ENCODE measurements at places on chromosomes 4 and X. TPM values are rescaled to one million over a fixed set of nuclear protein-coding genes. Genes with fewer than 3 reads are reported as not detected.

DNA sequence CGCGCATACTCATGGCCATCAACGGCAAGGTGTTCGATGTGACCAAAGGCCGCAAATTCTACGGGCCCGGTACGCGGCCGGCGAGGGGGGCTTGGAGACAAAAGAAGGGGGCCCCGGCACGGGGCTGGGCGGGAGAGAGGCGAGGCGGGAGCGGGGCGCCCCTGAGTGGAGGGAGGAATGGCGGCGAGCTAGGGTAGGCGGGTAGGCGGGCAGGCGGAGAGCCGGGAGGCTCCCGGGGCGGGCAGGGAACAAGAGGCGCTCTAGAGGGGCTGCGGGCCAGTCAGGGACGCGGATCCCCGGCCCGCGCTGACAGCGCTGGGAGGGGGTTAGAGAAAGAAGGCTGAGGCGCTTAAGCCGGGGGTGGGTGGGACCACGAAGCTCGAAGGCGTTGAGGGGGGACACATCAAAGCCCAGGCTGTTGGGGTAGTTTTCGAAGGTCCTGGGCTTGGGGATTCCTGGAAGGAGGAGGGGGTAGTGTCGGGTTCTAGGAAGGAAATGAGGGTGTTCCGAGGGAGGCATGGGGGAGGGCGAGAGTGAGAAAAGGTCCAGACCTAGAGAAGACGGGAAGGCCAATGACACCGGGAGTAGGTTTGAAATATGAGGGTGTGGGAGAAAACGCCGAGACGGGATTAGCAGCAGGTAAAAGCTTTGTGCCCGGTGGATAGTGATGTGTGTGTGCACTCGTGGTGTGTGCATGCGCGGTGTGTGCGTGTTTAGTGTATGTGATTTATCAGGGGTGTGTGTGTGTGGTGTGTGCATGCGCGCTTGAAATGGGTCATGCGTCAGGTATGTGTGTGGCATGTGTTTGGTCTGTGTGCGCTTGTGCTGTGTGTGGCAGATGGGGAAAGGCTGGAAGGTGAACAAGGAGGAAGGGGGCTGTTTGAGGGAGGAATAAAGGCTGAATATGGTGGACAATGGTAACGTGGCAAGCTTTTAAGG lies 807 bp downstream of the PGRMC1 start:
- DNase-seq = no peak

GRCh38 chr4:83591056-83591455 lies 55.1 kb downstream of the GPAT3 start:
- DNase-seq = no peak

GRCh38 chr4:7647600-7648543 lies 213.1 kb upstream of the PSAPL1 start:
- no peak for DNase-seq

- DNase-seq = no peak
Observed at GRCh38 chr4:10140866-10141759, 24.5 kb upstream of the WDR1 start.

GRCh38 chr4:79174490-79175252 lies 151.2 kb downstream of the NAA11 start:
- no peak for DNase-seq

The SLIT2 gene
- 48.1 TPM for polyA plus RNA-seq

- DNase-seq = no peak
Observed at GRCh38 chr4:10212400-10212799, 95.8 kb upstream of the WDR1 start.

The NRK gene
- polyA plus RNA-seq = 17.5 TPM

GRCh38 chr4:32661229-32661628 lies 1941.1 kb downstream of the PCDH7 start:
- DNase-seq = no peak

- no peak for DNase-seq
Observed at GRCh38 chrX:134184936-134185335, 52.0 kb upstream of the CCDC160 start.

DNA sequence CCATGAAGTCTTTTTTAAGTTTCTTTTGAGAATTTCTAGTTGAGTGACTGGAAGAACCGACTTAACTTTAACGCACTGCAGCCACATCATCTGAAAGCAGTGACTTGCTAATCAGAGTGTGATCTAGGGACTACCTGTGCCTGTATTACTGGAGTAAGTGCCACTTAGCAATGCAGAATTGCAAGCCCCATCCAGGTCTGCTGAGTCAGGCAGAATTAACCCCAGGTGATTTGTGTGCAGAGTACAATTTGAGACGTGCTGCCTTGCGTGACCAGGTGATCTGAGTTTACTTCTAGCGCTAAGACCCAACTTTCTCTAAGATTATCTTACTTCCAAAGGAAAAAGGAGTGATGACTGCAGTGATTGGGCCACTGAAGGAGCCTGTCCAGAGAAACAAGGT lies 85.3 kb downstream of the CLCN4 start:
- no peak for DNase-seq

The NDNF gene
- 63.0 TPM for polyA plus RNA-seq

GRCh38 chrX:136728393-136728792 lies 52.3 kb downstream of the ARHGEF6 start:
- DNase-seq = no peak

GRCh38 chrX:46179748-46180147 lies 365.5 kb downstream of the ZNF674 start:
- no peak for DNase-seq

DNA sequence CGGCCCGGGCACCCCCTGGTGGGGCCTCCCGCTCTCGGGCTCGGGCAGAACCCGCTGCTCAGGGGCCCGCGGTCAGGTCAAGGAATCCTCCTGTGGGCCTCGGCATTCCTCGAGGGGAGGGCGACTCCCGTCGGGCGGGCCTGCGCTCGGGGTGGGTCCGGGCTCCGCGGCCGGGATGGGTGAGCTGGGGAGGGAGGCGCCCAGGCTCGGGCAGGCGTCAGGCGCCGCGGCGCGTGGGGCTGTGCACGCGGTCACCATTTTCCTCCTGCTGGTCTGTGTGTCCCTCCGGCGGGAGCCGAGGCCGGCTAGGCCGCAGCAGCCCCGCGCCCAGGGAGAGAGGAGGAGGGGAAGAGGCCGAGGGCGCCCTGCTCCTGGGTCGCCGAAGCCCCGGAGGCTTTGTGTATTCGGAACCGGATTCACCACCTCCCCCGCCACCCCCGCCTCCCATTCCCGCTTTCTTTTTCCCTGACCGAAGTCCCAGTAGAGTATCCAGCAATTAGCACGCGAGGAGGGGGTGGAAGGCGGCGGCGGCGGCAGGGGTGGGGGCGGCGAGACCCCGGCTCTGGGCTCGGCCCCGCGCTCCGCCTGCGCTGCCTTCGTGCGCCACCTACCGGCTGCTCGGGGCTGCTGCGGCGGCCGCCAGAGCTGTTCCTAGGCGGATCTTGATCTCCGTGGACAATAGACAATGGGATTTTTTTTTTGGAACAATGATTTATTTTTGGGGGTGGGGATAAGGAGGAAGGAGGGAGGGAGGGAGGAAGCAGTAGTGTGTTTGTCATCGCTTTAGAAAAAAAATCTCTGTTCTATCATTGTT lies 99.0 kb upstream of the MAML3 start:
- peak; percentile 68 for DNase-seq

The NLGN3 gene
- polyA plus RNA-seq = 4.9 TPM

The SLC25A6 gene
- 722 TPM for polyA plus RNA-seq

The SLC6A14 gene
- polyA plus RNA-seq = 0.09 TPM

- no peak for DNase-seq
Observed at GRCh38 chr4:25654971-25655963, at the start of gene SLC34A2. TSS of gene SLC34A2 (plus strand) at chr4:25655851. CDS start at chr4:25662501, 6,650 bp downstream.

The DAPP1 gene
- polyA plus RNA-seq = 1.3 TPM

- DNase-seq = no peak
Observed at GRCh38 chrX:150607201-150607600, 38.8 kb downstream of the MTM1 start.

The CXCL11 gene
- 0.38 TPM for polyA plus RNA-seq

DNA sequence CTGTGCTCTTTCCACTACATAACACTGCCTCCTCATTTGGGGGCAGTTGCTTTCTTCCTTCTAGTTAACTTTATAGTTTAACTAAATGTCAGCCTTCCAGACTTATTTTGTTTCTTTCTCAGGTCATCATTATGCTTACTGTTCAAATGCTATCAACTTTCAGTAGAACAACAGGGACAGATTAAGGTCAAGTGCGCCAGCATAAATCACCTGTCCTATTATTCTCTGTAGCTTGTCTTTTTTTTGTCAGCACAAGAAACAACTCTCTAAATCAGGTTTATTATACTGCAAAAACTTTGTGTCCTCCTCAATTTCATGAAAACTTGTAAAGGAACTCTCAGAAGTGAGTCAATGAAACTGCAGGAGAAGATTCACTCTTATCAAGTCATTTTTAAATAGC lies 19.6 kb downstream of the SPANXA2 start:
- DNase-seq = peak; percentile 23

- no peak for DNase-seq
Observed at GRCh38 chr4:73855406-73855805, 2.3 kb downstream of the PF4V1 start.

The ADH1B gene
- polyA plus RNA-seq = 28.9 TPM

DNA sequence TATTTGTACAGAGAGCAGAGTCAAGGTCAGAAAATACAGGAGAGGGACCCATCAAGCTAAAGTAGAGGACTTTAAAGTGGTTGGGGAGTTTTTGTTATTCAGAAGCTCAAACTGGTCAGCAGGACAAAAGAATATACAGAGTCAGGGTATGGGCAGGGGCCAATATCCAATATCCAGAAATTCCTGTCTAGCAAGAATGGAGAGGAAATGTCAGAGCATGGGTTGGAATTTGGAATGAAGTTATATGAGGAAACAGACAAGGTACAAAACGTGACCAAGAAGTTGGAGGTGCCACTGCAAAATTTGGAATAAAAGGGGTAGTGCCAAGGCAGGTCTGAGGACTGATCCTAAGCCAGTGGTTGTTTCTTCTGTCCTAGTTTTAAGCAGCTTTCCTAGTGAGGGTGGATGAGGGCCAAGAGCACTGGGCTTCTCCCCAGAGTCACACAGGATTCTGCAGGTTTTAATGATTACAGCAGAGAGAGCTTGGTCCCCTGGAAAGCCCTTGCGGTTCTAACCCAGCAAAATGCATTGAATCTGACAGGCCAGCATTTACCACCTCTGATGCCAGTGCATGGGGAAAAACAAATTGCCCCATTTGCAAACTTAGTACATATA lies 304.7 kb upstream of the FTHL17 start:
- no peak for DNase-seq

DNA sequence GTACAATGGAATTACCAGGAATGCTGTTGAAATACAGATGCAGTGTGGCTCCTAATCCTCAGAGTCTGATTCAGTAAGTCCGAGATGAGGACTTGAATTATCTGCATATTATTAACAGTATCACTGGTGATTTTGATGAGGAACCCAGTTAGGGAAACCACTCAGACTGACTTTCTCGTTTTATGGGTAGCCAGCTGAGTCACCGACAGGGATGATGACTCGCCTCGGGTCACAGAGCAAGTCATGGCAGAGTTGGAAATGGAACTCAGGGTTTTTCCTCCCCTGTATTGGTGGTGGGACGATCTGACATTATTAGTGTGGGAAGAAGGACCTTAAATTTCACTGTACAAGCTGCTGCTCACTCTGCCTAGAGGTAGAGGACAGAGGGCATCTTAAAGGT lies 51.3 kb downstream of the RTL9 start:
- no peak for DNase-seq

The GABRG1 gene
- 0.07 TPM for polyA plus RNA-seq

GRCh38 chr4:76585897-76586360 lies 150.9 kb downstream of the SHROOM3 start:
- DNase-seq = no peak

- no peak for DNase-seq
Observed at GRCh38 chr4:174256277-174256713, 27.2 kb downstream of the FBXO8 start.

The CT47B1 gene
- not detected for polyA plus RNA-seq

The CENPVL3 gene
- 1.2 TPM for polyA plus RNA-seq

GRCh38 chrX:79290596-79290995 lies 76.5 kb downstream of the ITM2A start:
- DNase-seq = no peak

The SYP gene
- polyA plus RNA-seq = 3.4 TPM

- no peak for DNase-seq
Observed at GRCh38 chr4:1985780-1986577, 22.8 kb downstream of the NELFA start.

- no peak for DNase-seq
Observed at GRCh38 chr4:13528821-13529127, 15.5 kb downstream of the NKX3-2 start.

The ZNF718 gene
- polyA plus RNA-seq = 11.5 TPM

DNA sequence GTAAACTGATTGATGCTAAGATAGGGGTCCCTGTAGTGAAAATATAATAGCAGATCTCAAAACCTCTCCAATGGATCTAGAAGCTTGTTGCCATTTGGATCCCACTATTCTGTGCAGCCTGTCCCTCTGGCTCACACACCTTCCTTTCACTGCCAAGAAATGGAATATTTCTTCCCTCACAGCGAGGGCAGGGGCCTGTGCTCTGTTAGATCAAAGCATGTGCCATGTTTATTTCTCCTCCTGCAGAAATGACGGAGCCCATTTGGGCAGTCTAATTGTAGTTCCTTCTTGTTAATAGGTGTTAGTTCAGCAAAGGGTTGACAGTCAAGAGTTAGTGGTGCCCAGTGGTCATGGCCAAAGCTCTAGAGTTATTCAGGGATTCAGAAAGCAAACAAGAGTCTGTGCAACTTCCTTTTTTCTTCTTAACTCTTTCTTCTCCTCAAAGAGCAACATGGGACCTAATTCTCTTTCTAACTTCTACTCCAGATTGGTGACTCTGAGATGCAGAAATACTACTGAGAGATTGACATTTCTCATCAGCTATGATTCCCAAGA lies 106.8 kb downstream of the STOX2 start:
- no peak for DNase-seq

GRCh38 chr4:7432531-7433375 lies 2.0 kb downstream of the PSAPL1 start:
- no peak for DNase-seq

DNA sequence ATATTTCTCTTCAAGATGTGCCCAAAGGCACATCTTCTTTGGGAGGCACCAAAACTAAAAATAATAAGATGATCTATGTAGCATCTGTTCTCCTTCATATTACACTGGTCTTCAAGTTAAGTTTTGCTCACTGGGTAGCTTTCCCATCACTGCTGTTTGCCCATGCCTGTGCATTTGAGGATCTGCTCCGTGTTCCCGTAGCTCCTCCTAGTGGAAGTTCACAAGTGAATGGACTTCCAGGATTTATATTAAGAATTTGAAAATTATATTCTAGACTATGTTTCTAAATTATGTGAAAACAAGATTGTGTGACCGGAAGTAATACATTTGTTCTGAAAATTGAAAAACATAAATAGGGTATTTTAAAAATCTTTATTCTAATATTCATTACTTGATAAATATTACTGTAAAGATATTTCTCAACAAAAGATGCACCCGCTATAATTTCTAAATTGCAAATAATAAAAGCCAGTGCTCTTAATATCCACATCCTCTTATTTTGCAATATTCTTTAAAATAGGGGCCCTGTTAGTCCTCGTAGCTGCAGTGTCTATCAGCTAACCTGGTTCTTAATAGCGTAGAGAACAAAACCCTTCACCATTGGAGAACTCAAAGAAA lies 147.7 kb downstream of the RBM46 start:
- DNase-seq = no peak

- DNase-seq = peak; percentile 10
Observed at GRCh38 chrX:106481341-106481740, 130.4 kb upstream of the RADX start.

- DNase-seq = no peak
Observed at GRCh38 chr4:152961014-152961772, 25.1 kb downstream of the FHDC1 start.

- DNase-seq = no peak
Observed at GRCh38 chrX:149313871-149314371, 191.2 kb downstream of the IDS start.

- no peak for DNase-seq
Observed at GRCh38 chr4:106818764-106819163, 217.3 kb downstream of the DKK2 start.

The TMEM144 gene
- 4.1 TPM for polyA plus RNA-seq

Measured in left renal cortex interstitium (tissue), 4 donors.